Thymus (tissue), 14 donors: ENCODE measurements at places on chromosomes 12 and 14.

GRCh38 chr12:28378736-28379135, 188.5 kb downstream of the CCDC91 start:
- no peak overlapping the region for H3K27ac ChIP-seq
- H3K4me3 ChIP-seq, result no peak overlapping the region
- no peaks in the 10 kb centered on the region for H3K36me3 ChIP-seq
- no peaks in the 10 kb centered on the region for H3K4me1 ChIP-seq
- no peaks in the 10 kb centered on the region for H3K27me3 ChIP-seq

- peaks cover 6% of the 10 kb centered on the region for H3K27me3 ChIP-seq
- H3K36me3 ChIP-seq, result peaks cover 59% of the 10 kb centered on the region
- DNase-seq, result peak; percentile 21
Observed at GRCh38 chr12:124388679-124389137, 93.8 kb downstream of the RFLNA start.

GRCh38 chr12:40697566-40698259, 5.5 kb downstream of the CNTN1 start:
- H3K27ac ChIP-seq, result no peak overlapping the region
- peaks cover 14% of the 10 kb centered on the region for H3K27me3 ChIP-seq
- H3K4me1 ChIP-seq, result no peaks in the 10 kb centered on the region
- no peaks in the 10 kb centered on the region for H3K36me3 ChIP-seq
- DNase-seq, result no peak

- H3K27me3 ChIP-seq, result no peaks in the 10 kb centered on the region
- H3K4me1 ChIP-seq, result no peaks in the 10 kb centered on the region
- no peak for DNase-seq
- no peaks in the 10 kb centered on the region for H3K36me3 ChIP-seq
- H3K4me3 ChIP-seq, result no peak overlapping the region
Observed at GRCh38 chr12:55428331-55429243, 2.5 kb downstream of the OR6C76 start.

GRCh38 chr12:75599061-75599460, 87.7 kb upstream of the KRR1 start:
- H3K4me1 ChIP-seq, result no peaks in the 10 kb centered on the region
- DNase-seq, result no peak
- H3K4me3 ChIP-seq, result no peak overlapping the region
- H3K36me3 ChIP-seq, result no peaks in the 10 kb centered on the region

- no peaks in the 10 kb centered on the region for H3K36me3 ChIP-seq
- no peaks in the 10 kb centered on the region for H3K4me1 ChIP-seq
- H3K27ac ChIP-seq, result peak overlapping the region; percentile 41
- no peak overlapping the region for H3K4me3 ChIP-seq
Observed at GRCh38 chr14:60654334-60654821, 5.1 kb upstream of the SIX1 start.

DNA sequence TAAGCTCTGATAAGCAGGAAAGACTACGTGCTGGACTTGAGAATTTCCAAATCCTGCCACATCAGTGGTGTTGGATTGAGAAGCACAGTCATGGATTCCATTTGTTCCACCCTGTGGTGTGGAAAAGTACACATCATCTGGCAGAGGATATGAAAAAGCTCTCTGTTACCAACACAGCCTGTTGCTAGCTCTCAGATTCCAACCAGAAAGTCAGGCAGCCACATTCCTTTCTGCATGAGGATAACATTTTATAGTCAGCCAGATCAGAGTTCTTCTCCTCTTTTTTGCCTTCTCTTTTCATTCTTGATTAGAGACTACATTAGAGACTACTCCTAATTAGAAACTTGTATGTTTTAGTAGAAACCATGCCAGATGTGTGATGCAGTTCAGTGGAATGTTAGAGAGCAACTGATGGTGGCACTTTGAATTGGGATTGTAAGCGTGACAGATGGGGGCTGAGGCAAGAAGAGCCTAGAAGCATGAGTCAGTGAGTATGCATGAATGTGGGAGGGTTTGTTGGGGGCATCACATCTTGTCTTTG, 61.2 kb upstream of the STXBP6 start:
- no peaks in the 10 kb centered on the region for H3K4me1 ChIP-seq
- no peak overlapping the region for H3K4me3 ChIP-seq
- H3K27ac ChIP-seq, result peak overlapping the region; percentile 26
- DNase-seq, result no peak
- H3K27me3 ChIP-seq, result no peaks in the 10 kb centered on the region

DNA sequence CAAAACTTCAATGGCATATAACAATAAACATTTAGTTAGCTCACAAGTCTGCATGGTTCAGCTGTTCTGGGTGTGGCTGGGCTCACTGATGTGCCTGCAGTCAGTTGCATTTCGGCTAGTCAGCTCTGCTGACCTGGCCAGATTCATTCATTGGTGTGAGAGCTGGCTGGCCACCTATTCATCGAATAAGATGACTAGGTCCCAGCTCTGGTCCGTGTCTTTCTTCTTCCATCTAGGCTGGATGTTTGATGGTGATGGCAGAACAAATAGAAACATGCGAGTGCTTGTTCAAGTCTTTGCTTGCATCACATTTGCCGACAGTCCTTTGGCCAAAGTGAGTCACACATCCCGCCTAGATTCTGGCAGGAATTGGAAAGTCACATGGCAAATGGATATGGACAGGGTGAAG, 203.3 kb upstream of the CRY1 start:
- no peak for DNase-seq
- H3K4me1 ChIP-seq, result no peaks in the 10 kb centered on the region
- H3K27ac ChIP-seq, result no peak overlapping the region
- H3K27me3 ChIP-seq, result no peaks in the 10 kb centered on the region

DNA sequence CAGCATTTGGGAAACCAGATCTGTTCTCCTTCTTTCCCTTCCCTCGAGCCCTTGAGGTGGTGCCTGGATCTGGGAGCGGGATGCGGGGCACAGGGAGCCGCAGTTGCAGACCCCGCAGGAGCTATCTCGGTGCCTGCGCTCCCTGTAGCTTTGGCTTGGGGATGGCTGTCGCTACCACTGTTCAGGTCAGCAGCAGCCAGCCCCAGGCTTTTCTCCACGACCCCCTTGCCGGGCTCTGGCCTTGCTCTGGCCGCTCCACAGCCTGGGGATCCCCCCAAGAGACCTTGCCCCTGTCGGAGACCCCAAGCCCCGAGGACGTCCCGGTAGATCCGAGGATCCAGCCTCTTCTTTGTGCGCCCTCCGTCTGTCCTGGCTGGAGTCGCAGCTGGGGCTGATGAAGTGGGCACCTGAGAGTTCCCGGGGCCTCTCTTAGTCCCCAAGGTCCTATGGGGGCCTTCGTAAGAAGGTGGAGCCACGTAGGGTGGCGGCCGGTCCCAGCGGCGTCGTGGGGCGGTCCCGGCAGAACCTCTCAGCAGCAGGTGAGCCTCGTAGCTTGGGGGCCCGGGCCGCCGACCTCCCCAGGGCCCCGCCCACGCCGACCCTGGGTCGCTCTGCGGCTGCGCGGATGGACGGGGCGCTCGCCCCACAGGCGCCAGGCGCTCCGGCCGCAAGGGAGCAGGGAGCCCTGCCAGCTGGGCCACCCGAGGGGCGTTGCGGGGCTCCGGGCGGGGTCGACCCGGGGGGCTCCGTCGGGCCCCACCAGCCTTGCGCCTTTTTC, 1.3 kb downstream of the DDN start:
- peaks cover 17% of the 10 kb centered on the region for H3K4me1 ChIP-seq
- no peak overlapping the region for H3K27ac ChIP-seq
- H3K4me3 ChIP-seq, result no peak overlapping the region
- peaks cover 20% of the 10 kb centered on the region for H3K36me3 ChIP-seq
- peaks cover 84% of the 10 kb centered on the region for H3K27me3 ChIP-seq

DNA sequence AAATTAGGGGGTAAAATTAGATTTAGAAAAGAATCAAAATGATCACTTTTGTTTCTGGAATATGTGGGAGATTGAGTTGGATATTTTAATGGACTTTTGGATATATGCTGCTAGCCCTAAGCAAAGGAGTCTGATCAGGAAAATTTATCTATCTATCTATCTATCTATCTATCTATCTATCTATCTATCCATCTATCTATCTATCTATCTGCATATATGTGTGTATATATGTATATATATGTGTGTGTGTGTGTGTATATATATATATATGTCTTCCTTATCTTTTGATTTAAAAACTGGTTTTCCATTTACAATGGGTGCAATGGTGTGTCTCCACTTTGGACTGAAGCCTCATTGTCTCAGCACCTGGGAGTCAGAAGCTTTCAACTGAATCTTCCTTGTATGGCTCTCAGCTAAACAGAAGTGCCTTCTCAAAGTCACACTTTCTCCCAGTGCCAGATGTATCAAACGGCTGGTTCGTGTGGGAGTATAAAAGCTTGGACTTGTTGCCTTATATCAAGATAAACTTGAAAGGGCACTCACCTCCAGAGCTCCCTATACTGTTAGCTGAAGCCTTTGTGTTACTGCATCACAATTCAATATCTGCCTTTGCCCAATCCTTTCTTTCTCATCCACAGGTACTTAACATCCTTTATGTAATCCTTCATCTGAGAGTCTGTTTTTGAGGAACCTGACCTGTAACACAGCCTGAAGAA, 31.6 kb upstream of the CD69 start:
- H3K4me1 ChIP-seq, result no peaks in the 10 kb centered on the region
- no peaks in the 10 kb centered on the region for H3K36me3 ChIP-seq
- no peaks in the 10 kb centered on the region for H3K27me3 ChIP-seq
- no peak overlapping the region for H3K4me3 ChIP-seq

DNA sequence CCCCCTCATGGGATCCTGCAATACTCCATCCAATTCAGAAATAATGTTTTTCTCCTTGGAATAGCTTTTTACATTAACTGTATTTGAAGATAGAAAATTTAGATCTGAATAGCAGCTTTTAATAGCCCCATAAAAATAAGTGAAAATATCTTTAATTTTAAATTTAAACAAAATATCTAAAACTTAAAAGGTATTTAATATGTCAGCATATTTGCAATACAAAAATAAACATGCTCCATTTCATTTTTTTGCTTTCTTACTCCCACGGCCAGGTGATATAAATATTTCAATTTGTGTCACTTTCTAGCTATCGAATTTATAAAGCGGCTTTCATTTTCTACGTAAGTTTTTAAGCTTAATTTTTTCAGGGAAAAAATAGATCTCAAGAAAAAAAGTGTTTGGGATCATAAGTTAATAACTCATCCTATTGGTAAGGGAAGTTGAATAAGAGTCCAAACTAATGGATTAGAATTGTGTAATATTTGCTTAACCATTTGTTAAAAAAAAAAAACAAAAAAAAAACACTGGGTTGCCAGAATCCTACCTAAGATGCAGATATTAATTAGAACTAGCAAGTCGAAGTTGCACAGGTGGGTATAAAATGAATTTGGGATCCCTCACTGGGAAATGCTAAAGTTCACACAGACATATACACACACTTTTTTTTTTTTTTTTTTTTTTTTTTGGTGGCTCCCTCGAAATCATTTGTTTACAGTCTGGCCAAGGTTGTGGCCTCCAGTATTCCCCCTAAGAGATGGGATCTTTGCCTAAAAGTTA, 47.6 kb downstream of the PPP2R5C start:
- no peaks in the 10 kb centered on the region for H3K27me3 ChIP-seq
- peak overlapping the region; percentile 83 for H3K4me3 ChIP-seq
- no peak for DNase-seq
- peaks cover 21% of the 10 kb centered on the region for H3K36me3 ChIP-seq

GRCh38 chr14:101313268-101313667, 248.0 kb upstream of the DIO3 start:
- no peaks in the 10 kb centered on the region for H3K27me3 ChIP-seq
- no peak overlapping the region for H3K4me3 ChIP-seq
- no peaks in the 10 kb centered on the region for H3K4me1 ChIP-seq
- H3K27ac ChIP-seq, result no peak overlapping the region

DNA sequence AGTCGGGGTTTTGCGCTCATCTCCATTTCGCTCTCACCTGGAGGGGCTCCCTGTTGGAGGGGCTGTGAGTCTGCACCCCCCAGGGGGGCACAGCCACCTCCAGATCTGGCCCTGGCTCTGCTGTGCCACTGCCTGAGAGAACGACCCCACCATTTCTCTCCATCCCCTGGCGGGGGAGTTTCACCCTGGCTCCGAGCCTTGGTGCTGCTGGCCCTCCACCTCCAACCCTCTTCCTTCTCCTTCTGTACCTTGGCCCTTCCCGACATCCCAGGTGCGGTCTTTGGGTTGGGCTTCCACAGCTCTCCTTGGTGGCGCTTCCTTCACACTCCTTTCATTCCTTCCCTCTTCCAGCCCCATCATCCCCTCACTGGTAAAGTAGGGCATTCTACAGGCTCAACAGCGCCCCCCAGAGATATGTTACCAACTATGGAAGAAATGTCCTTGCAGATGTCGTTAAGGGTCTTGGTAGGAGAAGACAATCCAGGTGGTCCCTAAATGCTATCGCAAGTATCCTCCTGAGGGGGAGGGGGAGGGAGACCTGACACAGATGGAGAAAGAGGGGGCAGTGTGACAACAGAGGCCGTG, 16.3 kb downstream of the SERPINA1 start:
- H3K4me3 ChIP-seq, result no peak overlapping the region
- no peaks in the 10 kb centered on the region for H3K4me1 ChIP-seq
- DNase-seq, result no peak

GRCh38 chr12:55695349-55695748, 12.4 kb downstream of the ITGA7 start:
- H3K27ac ChIP-seq, result no peak overlapping the region
- no peak overlapping the region for H3K4me3 ChIP-seq
- H3K27me3 ChIP-seq, result peaks cover 4% of the 10 kb centered on the region
- no peaks in the 10 kb centered on the region for H3K4me1 ChIP-seq
- H3K36me3 ChIP-seq, result no peaks in the 10 kb centered on the region

DNA sequence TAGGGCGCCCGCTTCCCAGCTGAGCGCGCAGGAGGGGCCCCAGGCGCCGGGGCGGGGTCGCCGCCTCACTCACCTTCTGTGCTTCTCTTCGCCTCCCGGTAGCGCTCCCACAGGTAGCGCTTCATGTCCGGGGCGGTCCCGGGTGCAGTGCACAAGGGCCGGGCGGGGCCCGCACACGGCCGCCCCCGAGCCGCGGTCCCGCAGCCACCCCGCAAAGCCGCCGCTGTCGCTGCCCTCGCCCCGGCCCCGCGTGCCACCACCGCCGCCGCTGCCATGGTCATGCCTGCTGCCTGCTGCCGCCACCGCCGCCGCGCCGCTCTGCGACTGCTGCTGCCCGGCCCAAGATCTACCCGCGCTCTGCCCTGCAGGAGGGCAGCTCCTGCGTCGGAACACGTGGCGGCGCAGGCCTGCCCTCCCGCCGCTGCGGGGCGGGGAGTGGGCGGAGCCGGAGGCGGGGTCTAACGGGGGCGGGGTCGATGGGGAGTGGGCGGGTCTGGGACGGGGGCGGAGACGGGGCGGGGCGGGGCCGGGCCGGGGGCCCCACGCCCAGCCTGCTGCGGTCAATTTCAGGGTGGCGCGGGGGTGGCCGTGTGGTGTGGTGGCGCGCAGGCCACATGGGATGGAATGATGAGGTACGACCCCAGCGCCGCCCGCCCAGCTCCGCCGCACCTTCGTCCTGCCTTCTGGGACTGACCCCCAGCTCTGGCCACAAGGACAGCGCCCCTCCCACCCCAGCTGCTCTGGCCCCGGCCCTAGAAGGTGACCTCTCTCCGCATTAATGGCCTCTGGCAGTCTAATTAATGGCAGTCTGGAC, at the start of gene NT5DC3:
Gene NT5DC3 (minus strand): TSS at position 359 of the 814 bp plus-strand sequence. CDS start 78 bp downstream, at position 281.
- DNase-seq, result peak; percentile 77
- H3K4me3 ChIP-seq, result peak within 1 kb of the TSS; percentile 61
- no peak within 1 kb of the TSS for H3K27ac ChIP-seq
- peaks cover 13% of the 10 kb centered on the region for H3K4me1 ChIP-seq
- H3K27me3 ChIP-seq, result peaks cover 8% of the 10 kb centered on the region

GRCh38 chr14:104134061-104134965, 4.1 kb upstream of the KIF26A start:
- H3K4me3 ChIP-seq, result no peak overlapping the region
- no peak for DNase-seq
- H3K36me3 ChIP-seq, result no peaks in the 10 kb centered on the region
- no peak overlapping the region for H3K27ac ChIP-seq
- H3K4me1 ChIP-seq, result no peaks in the 10 kb centered on the region
